Esophagus squamous epithelium (tissue), 5 donors: ENCODE measurements at places on chromosomes 4 and X. TPM values are rescaled to one million over a fixed set of nuclear protein-coding genes. Genes with fewer than 3 reads are reported as not detected.

- DNase-seq = no peak
Measured at GRCh38 chrX:93538575-93538974, 134.8 kb downstream of the NAP1L3 start.

The NLGN4X gene
- total RNA-seq = 0.22 TPM

GRCh38 chr4:110417136-110417535 is 58.8 kb upstream of the ENPEP start:
- DNase-seq = no peak

The ADH1C gene
- 5.9 TPM for total RNA-seq

DNA sequence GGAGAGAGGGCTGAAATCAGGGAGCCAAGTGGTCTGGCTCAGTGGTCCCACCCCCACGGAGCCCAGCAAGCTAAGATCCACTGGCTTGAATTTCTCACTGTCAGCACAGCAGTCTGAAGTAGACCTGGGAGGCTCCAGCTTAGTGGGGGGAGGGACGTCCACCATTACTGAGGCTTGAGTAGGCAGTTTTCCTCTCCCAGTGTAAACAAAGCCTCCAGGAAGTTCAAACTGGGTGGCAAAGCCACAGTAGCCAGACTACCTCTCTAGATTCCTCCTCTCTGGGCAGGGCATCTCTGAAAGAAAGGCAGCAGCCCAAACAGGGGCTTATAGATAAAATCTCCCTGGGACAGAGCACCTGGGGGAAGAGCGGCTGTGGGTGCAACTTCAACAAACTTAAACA is 88.1 kb downstream of the NPFFR2 start:
- no peak for DNase-seq

GRCh38 chr4:152935631-152936445 is at the start of gene FHDC1:
FHDC1 (plus strand) TSS chr4:152936323; CDS start chr4:152943058, 6,735 bp downstream.
- DNase-seq = no peak

- DNase-seq = no peak
Measured at GRCh38 chr4:127881563-127881864, 821 bp downstream of the PLK4 start.

- DNase-seq = no peak
Measured at GRCh38 chrX:120428309-120428708, 40.8 kb downstream of the LAMP2 start.

- DNase-seq = no peak
Measured at GRCh38 chr4:158540125-158540907, 18.6 kb downstream of the RXFP1 start.

DNA sequence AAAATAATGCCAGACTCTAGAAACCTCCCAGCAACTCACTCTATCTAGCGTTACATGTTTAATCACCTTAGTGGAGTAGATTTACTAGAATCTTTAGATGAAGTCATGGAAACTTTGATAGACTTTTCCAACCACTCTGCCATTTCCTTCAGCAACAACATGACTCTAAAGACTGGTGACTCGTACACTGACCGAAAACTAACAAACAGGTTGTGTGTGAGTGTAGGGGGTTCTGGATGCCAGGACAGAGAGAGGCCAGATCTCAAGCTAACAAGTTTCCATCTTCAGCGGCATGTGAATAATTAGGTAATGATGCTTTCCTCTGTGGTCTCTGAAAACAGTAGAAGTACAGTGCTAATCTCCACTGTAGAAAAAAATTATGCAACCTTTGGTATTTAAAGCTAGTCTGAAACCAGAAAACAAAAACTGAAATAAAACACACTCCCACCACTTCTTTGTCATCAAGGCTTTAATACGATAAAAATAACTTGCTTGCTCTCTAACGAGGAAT is 286.4 kb downstream of the PRDM5 start:
- no peak for DNase-seq

DNA sequence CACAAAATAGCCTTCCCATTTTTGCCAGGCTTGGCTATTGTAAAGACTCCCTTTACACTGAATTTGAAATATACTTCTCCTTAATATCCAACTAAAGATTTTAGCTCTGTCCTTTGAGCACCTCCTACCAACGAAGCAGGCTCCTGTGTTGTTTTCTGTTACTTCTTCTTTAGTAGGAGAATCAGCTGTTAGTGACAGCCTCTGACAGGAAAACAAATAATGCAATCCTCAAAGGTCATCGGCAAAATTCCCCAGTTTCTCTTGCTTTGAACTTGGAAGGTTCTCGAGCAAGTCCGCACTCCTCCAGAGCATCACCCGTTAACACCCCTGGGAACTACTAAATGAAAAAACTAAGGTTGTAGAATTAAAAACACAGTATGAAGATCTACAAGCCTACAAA is 66.9 kb downstream of the MANBA start:
- no peak for DNase-seq

DNA sequence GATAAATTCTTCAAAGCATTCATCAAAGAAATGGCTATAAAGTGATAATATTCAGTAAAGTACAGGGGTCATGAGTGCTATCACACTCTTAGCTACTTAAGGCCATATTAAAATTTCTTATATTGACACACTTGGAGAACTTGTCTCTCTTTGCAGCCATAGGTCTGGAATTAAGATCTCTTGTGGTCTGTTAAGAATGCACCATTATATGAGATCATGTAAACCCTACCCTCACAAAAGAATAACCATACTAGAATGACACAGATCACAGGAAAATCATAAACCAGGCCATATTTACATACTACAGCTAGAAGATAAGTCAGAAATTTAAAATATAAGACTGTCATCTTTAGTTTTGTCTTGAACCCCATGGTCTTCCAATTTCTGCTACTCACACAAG is 434.3 kb downstream of the PDGFC start:
- no peak for DNase-seq

DNA sequence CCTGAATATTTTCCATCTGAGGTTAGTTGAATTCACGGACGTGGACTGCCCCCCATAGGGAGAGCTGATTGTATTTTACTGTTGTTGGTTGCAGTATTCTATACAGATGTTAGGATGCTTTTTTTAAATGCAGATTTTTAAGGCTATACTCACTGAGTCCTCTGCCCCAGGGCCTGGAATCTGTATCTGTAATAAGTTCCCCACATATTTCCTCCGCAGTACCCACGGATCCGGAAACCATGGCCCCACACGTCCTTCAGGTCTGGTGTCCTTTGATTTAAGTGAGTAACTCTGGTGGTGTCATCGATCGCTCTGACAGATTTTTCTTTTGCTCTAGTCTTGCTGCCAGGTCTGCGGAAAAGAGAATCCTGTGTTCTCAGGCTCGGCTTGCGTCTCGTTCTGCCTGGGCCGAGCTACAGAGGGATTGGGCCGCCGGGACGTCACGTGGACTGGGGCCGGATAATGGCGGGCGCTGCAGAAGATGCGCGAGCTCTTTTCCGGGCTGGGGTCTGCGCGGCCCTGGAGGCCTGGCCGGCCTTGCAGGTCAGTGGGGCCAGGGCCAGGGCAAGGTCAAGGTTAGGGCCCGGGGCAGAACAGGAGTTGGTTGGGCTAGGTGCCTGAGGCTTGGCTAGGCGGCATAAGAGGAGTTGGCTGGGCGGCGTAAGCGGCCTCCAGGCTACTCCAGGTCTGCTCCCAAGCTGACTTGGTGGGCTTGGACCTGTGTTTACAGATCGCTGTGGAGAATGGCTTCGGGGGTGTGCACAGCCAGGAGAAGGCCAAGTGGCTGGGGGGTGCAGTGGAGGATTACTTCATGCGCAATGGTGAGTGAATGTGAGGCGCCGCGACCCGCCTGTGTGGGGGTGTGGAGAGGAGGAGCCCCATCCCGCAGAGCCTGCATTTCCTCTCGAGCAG is at the start of gene TSR2:
Gene TSR2, plus strand, starts transcription at position 445 of the 912 bp plus-strand sequence. Its CDS starts 18 bp downstream, at position 463.
- peak; percentile 7 for DNase-seq

GRCh38 chr4:143247866-143248265 is 63.1 kb downstream of the USP38 start:
- no peak for DNase-seq

The SSX1 gene
- not detected for total RNA-seq

The TMSB15C gene
- total RNA-seq = 1.7 TPM

DNA sequence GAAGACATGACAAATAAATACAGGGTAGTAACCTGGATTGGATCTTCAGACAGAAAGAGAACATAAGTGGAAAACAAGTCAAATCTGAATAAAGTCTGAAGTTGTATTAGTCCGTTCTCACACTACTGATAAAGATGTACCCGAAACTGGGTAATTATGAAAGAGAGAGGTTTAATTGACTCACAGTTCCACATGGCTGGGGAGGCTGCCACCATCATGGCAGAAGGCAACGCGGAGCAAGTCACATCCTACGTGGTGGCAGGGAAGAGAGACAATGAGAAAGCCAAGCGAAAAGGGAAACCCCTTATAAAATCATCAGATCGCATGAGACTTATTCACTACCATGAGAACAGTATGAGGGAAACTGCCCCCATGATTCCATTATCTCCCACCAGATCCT is 82.8 kb downstream of the USP46 start:
- DNase-seq = no peak

The CCDC158 gene
- not detected for total RNA-seq

The FRAS1 gene
- total RNA-seq = 8.3 TPM
